ENCODE measurements at places on chromosomes 5 and 9.

DNA sequence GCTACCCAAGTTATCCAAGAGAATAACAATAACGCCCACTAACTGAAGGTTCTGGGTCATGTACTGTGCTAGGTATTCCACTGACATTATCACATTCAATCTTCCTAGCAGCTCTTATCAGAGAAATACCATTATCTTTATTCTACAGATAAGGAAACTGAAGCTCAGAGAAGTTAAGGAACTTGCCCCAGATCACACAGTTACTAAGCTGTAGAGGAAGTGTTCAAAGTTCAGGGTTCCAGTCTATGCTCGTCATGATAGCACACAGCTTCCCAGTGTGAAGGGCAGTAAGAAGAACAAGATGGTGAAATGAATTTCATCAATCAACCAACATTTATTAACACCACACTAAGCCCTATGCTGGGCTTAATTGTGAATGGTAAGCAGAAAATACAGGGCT lies 29.6 kb downstream of the ELOVL7 start:
- DNase-seq = no peak

- DNase-seq = no peak
Measured at GRCh38 chr9:128416432-128417019, 4.1 kb upstream of the CERCAM start.

GRCh38 chr9:95053611-95054570 lies 263.6 kb downstream of the FANCC start:
- no peak for DNase-seq

GRCh38 chr5:126358525-126358924 lies 64.7 kb upstream of the GRAMD2B start:
- DNase-seq = no peak

- DNase-seq = no peak
Measured at GRCh38 chr5:17219469-17219868, 2.0 kb downstream of the BASP1 start.
